Hepatocyte (in vitro differentiated cells): ENCODE measurements at places on chromosomes 5 and 9. TPM values are rescaled to one million over a fixed set of nuclear protein-coding genes. Genes with fewer than 3 reads are reported as not detected.

DNA sequence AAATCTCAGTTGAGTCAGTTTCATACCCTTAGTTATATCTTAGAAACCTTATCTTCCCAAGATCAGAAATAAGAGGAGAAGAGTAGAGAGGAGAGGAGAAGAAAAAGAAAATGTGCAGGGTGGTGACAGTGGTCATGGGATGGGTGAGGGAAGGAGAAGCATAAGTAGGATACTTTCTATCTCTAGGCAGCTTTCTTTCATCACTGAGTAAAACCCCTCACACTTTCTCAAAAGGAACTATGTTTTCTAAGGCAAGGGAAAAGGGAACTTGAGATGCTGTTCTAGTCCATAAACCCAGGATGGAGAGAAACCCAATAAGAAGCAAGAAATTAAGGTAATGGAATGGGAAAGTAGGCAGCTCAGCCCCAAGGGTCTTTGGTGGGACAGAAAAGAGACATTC, 225.3 kb downstream of the MCTP1 start:
- no peak for DNase-seq
- H3K36me3 ChIP-seq: no peaks in the 10 kb centered on the region
- no peaks in the 10 kb centered on the region for H3K27me3 ChIP-seq
- H3K4me1 ChIP-seq: no peaks in the 10 kb centered on the region
- H3K4me3 ChIP-seq: no peak overlapping the region
- H3K27ac ChIP-seq: no peak overlapping the region

DNA sequence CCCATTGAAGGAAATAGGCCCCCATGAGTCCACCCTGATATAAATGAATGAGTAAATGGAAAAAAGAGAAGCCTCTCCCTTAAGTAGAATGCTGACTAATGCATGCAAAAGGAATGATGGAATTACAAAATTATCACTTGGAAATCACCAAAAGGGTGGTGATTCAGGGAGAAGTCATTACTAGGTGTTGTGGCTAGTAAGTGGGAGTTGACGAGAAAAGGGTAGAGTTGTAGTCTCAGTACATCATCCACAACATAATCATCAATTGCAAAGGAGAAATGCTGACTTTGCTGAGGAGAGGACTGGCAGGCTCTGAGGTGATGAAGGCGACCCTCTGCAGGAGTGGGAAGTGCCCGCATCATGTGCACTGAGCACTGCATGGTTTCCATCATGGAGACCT, 201.5 kb upstream of the S1PR3 start:
- no peak overlapping the region for H3K27ac ChIP-seq
- no peak overlapping the region for H3K4me3 ChIP-seq
- H3K4me1 ChIP-seq: no peaks in the 10 kb centered on the region
- no peaks in the 10 kb centered on the region for H3K27me3 ChIP-seq
- H3K36me3 ChIP-seq: no peaks in the 10 kb centered on the region

- H3K4me3 ChIP-seq: no peak overlapping the region
- H3K27ac ChIP-seq: no peak overlapping the region
- H3K27me3 ChIP-seq: no peaks in the 10 kb centered on the region
- no peak for DNase-seq
These were observed 76.3 kb downstream of the SCAI start for GRCh38 chr9:125066839-125067619.

GRCh38 chr5:119582987-119583386, 46.4 kb upstream of the FAM170A start:
- no peak overlapping the region for H3K4me3 ChIP-seq
- no peak overlapping the region for H3K27ac ChIP-seq
- H3K27me3 ChIP-seq: no peaks in the 10 kb centered on the region
- no peaks in the 10 kb centered on the region for H3K36me3 ChIP-seq

GRCh38 chr9:90774071-90774470, 27.5 kb upstream of the SYK start:
- H3K27me3 ChIP-seq: no peaks in the 10 kb centered on the region
- no peaks in the 10 kb centered on the region for H3K36me3 ChIP-seq
- H3K27ac ChIP-seq: no peak overlapping the region

DNA sequence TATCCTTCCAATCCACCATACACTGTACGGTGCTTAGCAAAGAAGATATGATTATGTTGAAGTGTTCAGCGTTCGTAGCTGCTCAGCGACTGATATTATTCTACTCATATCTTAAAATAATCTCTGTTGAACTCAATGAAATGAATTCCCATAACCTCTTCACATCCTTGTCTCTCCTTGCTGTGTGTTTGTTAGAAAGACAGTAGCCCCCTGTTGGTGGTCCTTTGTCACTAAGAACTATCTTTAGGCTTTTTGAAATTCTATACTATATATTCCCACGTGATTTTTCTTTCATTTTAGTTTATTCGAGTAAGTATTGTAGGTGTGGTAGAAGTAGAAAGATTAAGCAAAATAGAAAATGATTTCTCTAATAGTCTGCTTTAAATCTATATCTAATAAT, 762.8 kb upstream of the WWC1 start:
- no peaks in the 10 kb centered on the region for H3K27me3 ChIP-seq
- H3K27ac ChIP-seq: no peak overlapping the region
- no peak for DNase-seq
- H3K4me3 ChIP-seq: no peak overlapping the region
- H3K36me3 ChIP-seq: no peaks in the 10 kb centered on the region

DNA sequence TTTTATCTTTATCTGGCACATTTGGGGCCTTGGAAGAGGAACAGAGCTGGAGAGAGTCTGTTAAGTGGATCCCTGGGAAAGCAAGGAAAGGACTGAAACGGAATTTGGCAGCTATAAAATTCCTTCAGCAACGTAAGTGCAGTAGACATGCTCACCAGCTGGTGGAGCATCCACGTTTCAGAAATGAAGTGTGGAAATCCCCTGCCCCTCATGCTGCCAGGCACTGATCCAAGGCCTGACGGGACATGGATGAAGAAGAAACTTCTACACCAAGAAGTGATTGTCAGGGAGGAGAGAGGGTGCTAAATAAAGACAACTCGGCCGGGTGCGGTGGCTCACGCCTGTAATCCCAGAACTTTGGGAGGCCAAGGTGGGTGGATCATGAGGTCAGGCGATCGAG, 209.3 kb downstream of the ROR2 start:
- no peak overlapping the region for H3K27ac ChIP-seq

DNA sequence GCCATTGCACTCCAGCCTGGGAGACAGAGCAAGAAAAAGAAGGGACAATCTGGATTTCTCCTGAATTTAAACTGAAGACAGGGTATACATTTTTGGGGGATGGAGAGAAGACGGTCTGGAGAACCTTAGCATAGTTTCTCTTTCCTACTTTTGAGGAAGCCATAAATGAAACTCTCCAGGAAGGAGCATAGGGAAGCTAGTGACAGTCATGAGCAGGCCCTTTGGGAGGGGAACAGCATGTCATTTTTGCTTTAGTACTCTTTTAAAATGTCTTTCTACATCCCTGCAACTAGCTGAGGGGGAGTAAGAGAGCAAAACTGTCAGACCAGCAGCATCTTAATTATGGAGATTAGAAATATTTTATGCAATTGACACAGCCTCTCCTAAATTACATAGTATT, 8.2 kb upstream of the SLC44A1 start:
- H3K36me3 ChIP-seq: no peaks in the 10 kb centered on the region
- no peaks in the 10 kb centered on the region for H3K4me1 ChIP-seq
- no peak overlapping the region for H3K27ac ChIP-seq
- DNase-seq: no peak
- H3K4me3 ChIP-seq: no peak overlapping the region
- no peaks in the 10 kb centered on the region for H3K27me3 ChIP-seq

DNA sequence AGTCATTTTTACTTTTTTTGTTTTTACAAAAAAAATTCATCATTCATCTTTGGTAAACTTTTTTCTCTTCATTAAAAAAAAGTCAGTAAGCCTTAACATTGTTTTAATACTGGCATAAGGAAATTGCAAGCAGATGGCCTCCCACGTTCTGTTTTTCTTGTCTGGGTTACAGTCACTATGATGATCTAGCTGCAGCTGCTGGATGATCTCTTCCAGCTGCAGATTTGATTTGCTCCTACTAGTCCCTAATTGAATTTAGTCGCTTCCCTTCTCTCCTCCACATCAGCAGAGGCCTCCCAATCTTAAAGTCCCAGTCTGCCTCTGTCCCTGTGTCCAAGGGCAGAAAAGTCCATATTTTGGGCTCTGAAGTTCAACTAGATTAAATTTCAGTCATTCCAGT, 106.8 kb upstream of the PTGER4 start:
- no peak overlapping the region for H3K4me3 ChIP-seq
- H3K27me3 ChIP-seq: no peaks in the 10 kb centered on the region
- no peaks in the 10 kb centered on the region for H3K4me1 ChIP-seq
- no peaks in the 10 kb centered on the region for H3K36me3 ChIP-seq

DNA sequence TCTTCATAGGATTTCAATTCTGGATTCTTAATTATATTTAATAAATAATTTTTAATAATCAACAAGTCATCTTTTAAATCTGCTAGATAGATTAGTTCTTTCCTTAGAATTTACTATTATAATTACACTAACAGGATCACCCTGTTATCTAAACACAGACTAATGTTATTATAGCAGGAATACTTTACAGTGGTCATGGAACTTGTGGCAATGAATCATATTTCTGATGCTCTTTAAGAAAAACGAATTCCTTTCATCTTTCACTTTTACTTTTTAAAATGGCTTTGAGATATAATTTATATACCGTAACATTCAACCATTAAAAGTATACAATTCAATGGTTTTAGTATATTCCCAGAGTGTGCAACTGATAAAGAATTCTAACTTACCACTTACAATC, 29.7 kb upstream of the CDK5RAP2 start:
- DNase-seq: no peak
- no peaks in the 10 kb centered on the region for H3K4me1 ChIP-seq
- H3K4me3 ChIP-seq: no peak overlapping the region

The FAM153A gene
- total RNA-seq: 0.27 and 1.6 TPM in 2 replicates

The NEUROG1 gene
- not detected in 2 replicates for total RNA-seq

The ARHGEF28 gene
- 7.6 and 11.2 TPM in 2 replicates for total RNA-seq

The SMIM3 gene
- 47.7 and 52.2 TPM in 2 replicates for total RNA-seq
